ENCODE measurements at places on chromosomes 7 and 10.

- no peak for DNase-seq
Measured at GRCh38 chr10:44913350-44914081, 2.4 kb downstream of the TMEM72 start.

DNA sequence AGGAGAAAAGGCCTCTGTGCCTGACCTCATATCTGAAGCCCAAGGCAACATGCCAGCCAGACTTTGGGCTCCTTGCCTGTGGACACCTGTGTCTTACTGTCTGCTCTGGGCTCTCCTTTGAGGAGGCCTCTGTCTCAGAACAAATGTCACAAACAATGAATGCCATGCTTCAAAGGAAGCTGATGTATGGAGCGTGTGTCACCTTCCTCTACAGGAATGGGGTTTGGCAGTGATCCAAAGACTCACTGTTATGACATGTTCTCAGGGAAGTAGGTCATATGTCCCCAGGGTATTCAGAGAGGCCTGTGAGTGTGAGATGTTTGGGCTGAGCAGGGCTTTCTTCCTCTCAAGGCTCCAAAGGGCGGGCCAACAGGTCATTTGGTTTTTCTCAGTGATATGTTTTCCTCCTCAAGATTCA lies 38.4 kb downstream of the PTPRE start:
- DNase-seq = peak; percentile 96

GRCh38 chr7:22949944-22950343 lies 64.0 kb downstream of the HYCC1 start:
- DNase-seq = no peak

DNA sequence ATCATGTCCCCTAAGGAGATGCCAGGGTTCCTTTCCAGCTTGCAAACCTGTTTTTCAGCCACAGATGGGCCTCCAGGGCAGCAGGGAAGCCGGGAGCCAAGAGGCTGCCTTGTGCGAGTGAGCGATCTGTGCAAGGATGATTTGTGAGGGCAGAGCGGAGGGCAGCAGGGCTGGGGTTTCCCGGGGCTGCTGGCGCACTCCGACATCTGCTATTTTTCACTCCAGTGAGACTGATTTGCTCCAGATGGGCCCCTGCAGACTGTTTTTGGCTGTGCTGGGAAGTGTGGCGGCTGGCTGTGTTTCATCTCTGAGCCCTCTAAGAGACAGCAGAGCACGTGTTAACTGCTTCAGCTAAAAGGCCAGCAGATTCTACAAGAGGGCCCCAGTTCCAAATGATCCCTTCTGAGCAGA lies 466.2 kb downstream of the TYW1 start:
- DNase-seq = no peak

- DNase-seq = no peak
Measured at GRCh38 chr7:73828972-73829371, 1.8 kb upstream of the CLDN4 start.

DNA sequence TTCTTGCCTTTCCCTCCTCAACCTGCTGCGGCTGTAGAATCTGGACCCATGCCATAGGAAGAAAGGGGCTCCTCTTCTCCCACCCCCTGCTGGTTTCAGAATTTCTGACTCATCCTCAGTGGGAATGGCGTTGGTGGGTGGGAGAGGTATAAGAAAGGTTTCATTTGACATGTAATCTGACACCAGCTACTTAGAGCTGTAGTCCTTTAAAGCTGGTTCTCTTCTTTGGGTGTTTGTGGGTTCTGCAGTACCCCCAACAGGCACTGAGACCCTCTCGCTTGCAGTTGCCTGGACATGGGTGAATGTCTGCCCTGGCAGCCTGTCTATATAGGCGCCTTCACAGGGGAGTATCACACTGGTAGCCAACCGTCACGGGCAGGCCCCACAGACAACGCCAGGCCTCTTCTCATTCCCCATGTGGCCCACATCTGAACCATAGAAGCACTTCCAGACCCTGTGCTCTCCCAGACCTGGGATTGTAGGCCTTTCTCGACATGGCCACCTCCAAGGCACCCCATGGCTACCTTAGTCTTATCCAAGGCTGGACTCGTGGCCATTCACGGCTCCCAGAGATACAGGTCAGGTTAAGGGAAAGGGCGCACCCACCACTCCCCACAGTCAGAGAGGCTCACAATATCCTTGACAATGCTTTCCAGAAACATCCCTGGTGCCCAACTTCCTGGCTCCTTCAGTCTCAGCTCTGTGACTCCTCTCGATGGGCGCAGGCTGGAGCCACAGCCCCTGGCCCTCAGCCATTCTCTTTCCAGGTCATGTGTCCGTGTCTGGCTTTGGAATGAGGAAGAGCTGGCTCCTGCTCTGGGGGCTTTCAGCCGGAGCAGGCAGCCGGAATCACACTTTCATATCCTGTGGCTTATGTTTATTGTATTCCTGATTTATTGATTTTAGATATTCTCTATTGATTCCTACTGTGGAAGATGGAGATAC lies 17.5 kb downstream of the ZNF862 start:
- no peak for DNase-seq

DNA sequence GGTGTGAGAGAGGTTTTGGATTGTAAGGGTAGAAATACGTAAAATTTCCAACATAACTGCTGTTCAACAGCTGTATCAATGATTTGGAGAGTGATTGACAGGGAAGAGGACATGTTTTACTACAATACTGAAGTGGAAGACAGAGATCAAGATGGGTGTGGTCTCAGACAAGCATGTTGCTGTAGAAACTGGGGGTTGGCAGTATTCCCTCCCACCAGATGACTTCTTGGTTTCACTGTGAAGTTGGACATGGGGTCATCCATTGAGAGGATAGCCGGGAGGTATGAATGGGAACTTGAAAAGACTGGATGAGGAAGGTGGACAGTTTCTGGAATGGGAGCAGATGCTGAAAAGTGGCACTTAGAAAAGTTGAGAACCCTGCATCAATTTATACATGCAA lies 95.3 kb upstream of the HDAC9 start:
- no peak for DNase-seq

DNA sequence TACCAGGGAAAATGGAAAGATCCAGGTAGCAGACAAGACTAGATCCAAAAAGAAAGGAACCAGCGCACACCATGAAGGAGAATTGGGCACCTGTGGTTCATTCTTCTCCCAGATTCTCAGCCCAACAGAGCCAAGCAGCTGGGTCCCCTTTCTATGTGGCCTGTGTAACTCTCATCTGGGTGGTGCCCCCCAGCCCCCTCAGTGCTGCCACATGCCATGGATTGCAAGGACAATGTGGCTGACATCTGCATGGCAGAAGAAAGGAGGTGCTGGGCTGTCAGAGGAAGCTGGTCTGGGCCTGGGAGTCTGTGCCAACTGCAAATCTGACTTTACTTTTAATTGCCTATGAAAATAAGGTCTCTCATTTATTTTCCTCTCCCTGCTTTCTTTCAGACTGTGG lies 21.4 kb downstream of the PRSS2 start:
- DNase-seq = no peak

GRCh38 chr10:113739031-113739430 lies 12.5 kb upstream of the PLEKHS1 start:
- DNase-seq = no peak

- no peak for DNase-seq
Measured at GRCh38 chr10:88819290-88819689, 16.8 kb downstream of the LIPM start.

DNA sequence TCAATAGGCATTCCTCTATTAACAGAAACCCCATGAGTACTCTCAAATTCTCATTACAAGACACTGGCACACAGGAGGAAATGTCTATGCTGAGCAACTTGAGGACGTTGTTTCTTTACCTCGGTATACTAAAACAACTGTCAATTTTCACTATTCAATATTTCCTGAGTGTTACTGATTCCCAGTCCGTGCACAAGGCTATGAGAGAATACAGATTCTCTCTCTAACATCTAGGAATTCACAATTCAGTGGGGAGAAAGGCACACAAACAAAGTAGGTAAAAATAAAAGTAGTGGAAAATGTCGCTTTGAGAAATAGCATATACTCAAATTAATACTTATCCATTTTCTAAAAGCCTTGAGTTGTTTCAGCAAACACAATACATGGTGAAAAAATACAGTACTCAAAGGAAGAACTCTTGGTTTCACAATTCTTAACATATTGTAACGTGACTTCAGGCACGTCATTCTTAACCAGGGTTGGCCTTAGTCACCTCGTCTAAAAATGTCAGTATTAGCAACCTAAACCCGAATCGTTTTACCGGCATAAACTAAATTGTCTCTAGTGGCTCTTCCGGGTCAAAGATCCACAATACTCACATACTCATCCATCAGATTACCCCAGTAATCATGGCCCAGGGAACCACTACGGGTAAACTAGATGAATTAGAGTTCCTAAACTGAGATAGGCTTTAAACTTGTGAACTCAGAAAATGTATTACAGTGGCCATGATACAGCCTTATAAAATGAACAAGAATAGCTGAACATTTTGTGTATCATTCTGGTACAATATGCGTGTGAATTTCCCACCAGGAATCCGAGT lies 1.5 kb downstream of the IPMK start:
- no peak for DNase-seq

- no peak for DNase-seq
Measured at GRCh38 chr10:104349623-104350126, 4.0 kb upstream of the CFAP58 start.

DNA sequence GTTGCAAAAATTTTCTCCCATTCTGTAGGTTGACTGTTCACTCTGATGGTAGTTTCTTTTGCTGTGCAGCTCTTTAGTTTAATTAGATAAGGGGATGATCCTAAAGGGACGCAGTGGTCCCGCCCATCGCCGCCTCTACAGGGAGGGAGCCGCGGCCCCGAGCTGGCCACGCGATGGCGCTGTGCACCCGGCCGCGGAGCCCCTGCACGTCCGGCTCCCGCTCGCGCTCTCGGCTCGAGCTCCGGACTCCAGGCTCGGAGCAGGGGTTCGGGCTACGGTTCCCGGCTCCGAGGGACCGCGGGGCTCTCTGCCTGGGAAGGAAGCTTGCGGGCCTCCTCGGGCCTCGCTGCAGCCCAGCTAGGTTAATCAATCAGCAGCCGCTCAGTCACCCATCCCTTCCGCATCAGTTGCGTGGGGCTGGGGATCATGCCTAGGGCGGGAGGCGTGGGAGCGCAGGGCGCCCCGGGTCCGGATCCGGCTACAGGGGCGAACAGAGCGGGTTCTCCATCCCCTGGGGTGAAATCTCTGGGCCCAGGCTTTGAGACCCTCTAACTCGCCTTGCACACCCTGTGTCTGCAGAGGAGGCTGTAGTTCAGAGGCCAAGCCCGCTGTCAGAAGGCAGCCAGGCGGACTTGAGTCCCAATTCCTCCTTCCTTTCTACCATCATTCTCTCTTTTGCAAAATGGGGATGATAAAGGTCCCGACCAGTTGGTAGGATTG lies 97.9 kb downstream of the WDR11 start:
- DNase-seq = no peak

GRCh38 chr10:74755273-74755672 lies 71.1 kb upstream of the KAT6B start:
- DNase-seq = no peak

DNA sequence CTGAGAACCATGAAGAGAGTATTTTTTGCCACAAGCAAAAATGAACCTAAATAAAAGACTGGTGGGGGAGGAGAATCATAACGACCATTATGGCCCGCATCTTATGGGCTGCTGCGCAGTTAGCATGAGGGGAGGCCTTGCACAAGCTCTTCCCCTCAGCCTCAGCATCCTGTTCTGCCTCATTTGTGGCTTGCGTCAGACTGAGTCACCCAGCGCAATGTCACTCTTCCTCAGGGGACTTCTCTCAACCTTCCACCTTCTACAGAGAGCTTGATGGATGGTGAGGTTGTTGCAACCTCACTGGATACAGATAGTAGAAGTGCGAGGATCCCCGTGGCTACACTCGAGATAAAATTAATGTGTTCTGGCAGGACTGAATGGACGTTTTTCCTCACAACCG lies 16.8 kb upstream of the GPR15LG start:
- DNase-seq = no peak

- DNase-seq = no peak
Measured at GRCh38 chr7:77697535-77697831, 1.2 kb downstream of the RSBN1L start.

DNA sequence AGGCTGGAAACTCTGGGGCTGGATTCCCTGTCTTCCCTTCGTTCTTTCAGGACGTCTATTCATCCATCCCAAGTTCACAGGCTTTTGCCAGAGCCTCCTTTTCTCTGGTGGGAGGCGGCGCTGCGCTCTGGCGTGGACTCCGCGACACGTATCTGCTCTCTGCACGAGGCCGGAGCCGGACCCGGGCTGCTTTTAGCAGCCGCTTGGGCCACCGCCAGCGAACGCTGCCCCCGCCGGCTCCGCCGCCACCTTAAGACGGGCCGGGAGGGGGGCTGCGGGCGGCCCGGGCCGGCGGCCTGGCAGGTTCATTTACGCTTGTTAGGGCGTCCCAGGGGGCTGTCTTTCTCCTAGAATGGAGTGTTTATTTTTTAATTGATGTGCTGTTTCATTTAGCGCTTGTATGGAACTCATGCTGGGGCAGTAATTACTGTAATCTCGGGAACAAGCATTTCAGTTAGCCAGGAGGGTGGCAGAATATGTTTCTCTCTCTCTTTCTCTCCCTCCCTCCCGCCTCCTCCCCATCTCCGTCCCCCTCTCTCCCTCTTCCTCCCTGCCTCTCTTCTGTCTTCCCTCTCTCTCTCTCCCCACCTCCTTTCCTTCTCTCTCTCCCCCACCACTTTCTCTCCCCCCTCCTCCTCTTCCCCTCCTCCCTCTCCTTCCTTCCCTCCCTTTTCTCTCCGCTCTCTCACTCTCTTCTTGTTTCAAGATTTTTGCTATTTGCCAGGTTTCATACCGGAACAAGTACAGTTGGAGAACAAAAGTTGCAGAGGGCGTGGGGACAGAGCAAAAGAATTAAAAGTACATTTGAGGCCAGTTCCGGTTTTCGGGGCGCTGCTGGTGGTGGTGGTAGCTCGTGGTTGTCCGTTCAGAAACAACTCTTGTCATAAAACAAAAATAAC lies 1.3 kb upstream of the FZD8 start:
- no peak for DNase-seq

GRCh38 chr10:12042409-12042796 lies 206 bp downstream of the UPF2 start:
- no peak for DNase-seq

DNA sequence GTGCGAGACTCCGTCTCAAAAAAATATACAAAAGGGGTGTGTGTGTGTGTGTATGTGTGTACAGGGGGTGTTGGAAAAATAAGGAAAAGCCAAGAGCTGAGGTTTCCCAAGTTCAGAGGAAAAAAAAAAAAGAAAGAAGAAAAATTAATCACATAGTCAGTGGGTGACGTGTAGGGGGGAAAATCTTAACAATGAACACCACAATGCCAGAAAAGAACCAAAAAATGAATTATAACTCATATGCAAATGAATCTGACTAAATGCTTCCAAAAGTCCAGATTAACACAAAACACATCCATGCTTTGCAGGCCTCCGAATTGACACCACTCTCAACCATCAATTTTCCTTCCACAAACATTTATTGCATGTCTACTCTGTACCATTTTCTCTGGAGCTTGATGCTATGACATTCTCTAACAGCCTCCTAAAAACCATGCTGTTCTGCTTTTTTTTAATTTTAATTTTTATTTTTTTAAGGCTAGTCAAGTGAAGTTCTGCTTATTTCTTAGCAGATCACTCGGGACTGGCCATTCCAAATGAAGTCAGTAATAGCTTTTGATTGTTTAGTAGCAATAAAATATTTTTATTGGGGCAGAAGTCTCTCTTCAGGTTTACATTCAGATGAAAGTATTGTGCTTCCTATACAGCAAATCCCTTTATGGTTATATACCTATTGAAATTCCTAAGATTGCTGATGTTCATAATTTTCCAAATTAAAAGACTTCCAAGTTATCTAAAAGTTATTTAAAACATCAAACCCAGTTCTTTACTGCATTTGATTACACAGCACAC lies 133.8 kb downstream of the CNOT4 start:
- DNase-seq = no peak

- DNase-seq = no peak
Measured at GRCh38 chr10:69411476-69411875, 5.2 kb downstream of the TACR2 start.

All from pulmonary artery endothelial cell (primary cell).